NCI-H2029 (cell line): ENCODE measurements at places on chromosomes 1 and 21.

- DNase-seq, result no peak
Observed at GRCh38 chr1:101131239-101131843, 105.5 kb upstream of the S1PR1 start.

- DNase-seq, result no peak
Observed at GRCh38 chr21:31772674-31773555, 41.0 kb upstream of the SCAF4 start.

DNA sequence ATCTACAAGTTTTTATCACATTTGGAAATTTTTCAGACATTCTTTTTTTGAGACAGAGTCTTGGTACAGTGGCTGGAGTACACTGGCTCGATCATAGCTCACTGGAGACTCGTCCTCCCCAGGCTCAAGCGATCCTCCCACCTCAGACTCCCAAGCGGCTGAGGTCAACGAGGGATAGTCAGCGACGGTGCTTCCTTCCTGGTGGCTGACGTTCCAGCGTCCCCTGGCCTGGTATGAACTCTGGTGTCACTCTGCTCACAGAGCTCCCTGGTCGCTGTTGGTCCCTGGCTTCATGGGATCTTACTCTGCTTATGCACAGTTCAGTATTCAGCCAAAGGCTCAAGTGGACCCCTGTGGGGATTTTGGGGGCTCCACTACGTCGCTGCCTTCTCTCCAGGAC, 3.5 kb upstream of the ARHGEF16 start:
- DNase-seq, result no peak

- DNase-seq, result no peak
Observed at GRCh38 chr1:39727932-39728317, 10.8 kb upstream of the PPIE start.

DNA sequence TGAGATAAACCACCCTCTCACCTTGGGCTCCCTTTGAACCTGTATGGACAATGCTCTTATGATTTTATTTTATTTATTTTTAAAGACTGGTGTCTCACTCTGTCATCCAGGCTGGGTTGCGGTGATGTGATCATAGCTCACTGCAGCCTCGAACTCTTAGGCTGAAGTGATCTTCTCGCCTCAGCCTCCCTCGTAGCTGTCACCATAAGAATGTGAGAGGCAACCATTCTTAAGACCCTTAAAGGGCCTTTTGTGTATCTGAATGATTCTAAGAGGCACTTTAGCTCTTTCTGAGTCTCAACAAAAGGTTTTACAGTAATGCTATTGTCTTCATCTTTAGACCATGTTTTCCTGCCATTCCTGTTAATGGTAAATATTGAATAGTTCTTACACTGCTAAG, 67.0 kb downstream of the IVNS1ABP start:
- no peak for DNase-seq

DNA sequence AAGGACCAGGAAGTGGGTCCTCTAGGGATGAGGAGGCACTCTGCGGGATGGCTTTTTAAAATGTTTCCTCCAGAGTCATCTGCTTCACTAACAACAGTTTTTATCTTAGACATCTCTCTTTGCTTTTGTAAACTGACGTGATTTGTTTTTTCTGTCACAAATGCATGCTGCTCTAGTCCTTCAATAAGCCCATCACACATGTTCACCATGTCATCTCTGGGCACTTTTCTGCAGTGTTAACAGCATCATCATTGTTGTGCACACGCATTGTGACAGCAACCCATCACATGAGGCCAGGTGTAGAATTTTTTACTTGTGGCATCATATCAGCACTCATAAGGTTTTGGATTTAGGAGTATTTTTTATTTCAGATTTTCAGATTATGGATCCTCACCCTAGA, 12.5 kb downstream of the RGS2 start:
- DNase-seq, result no peak

DNA sequence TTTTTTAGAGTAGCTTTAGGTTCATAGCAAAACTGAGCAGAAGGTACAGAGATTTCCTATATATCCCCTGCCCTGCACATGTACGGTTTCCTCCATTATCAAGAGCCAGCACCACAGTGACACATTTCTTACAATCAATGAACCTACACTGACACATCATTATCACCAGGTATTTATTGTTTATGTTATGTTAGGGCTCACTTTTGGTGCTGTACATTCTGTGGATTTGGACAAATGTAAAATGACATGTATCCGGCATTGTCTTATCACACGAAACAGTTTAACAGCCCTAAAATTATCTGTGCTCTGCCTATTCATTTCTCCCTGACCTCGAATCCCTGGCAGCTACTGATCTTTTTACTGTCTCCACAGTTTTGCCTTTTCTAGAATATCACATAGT, 93.7 kb upstream of the DPH5 start:
- no peak for DNase-seq

DNA sequence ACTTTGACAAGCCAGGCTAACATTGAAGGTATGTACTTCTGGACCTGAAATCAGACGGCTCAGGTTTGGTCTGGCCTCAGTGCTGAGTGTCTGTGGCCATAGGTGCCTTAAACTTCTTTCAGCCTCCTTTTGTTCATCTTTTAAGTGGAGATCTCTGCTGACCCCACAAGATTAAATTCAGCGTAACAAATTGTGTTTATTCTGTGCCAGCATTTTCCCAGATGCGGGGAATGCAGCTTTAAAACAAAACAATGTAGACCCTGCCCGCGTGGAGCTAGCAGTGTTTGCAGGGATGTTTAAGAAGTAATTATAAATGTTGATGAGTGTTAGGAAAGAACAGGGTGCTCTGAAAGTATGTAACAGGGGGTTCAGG, 923 bp downstream of the CAP1 start:
- DNase-seq, result no peak

- DNase-seq, result peak; percentile 70
Observed at GRCh38 chr1:62746086-62746808, 37.7 kb upstream of the ATG4C start.

- DNase-seq, result no peak
Observed at GRCh38 chr1:175400766-175401165, 208.2 kb upstream of the KIAA0040 start.

GRCh38 chr1:47755101-47755990, 241.8 kb downstream of the TRABD2B start:
- DNase-seq, result no peak

DNA sequence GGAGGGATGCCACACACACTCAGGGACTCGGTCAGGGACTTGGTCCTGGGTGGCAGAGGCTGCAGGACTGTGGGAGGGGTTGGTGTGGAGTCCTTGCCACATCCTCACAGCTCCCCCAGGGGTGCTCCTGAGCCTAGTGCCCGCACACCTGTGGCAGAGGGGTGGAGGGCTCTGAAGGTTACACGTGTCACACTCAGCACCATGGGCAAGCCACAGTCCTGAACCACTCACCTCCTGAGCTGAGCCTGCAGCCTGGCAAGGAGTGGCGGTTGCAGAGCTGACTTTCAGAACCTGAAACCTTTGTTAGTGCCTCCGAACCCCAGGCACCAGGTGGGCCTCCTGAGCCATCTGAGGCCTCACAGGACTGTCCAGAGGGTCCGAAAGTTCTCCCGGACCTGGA, 249.2 kb upstream of the C1orf174 start:
- no peak for DNase-seq

GRCh38 chr1:28249013-28249865, 10.1 kb upstream of the SESN2 start:
- DNase-seq, result peak; percentile 9

DNA sequence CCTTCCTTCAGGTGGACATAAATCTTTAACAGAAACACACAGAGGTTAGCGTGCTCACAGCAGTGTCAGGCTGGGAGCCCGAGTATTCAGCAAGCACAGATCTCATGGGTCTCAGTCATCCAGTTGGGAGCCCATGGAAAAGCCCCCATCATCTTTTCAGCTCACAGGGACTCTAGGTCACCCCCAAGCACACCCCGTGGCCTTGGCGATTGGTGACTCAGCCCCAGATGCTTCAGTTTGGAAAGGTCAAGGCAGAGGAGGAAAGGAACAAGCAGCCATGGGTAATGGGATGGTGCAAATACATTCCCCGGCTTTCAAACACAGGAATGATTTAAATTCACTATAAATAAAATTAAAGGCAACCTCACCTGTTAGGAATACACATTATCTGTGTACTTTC, 88.9 kb downstream of the PGBD5 start:
- DNase-seq, result no peak

GRCh38 chr21:38505654-38506523, 7.6 kb upstream of the ERG start:
- peak; percentile 54 for DNase-seq

DNA sequence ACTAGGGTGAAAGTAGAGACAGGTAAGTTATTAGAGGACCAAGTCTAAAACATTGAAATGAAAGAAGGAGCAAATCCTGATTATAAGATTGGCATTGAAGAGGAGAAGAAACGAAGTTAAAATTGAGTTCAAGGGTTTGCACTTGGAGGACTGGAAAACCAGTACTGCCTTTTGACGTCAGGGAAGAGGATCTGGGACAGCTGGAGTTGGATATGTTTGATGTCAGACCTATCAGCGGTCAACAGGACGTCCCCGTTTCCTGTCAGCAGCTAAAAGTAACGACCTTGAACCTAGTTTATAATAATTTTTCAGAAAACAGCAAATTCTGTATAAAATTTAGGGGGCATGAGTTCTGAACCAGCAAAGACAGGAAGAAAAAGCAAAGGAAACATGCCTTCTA, 1.2 kb upstream of the NID1 start:
- no peak for DNase-seq

DNA sequence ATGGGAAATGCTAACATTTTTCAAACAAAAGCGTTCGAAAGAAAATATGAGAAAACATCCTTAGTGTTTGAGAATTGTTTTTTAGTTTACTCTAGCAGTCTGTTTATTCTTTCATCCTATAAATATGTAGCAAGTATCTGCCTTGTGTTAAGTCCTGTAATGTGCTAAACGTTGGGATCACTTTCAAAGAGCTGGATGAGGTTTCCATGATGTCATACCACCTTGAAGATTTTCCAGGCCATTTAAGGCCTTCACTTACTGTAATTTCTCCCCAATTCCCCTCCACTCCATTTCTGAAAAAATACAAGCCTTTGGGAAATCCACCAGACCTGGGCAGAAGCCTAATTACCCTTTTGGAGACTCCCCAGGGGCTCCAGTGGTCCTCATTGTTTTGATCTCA, 24.2 kb upstream of the CTBS start:
- DNase-seq, result no peak

- DNase-seq, result no peak
Observed at GRCh38 chr1:93977598-93977945, 68.3 kb upstream of the GCLM start.

DNA sequence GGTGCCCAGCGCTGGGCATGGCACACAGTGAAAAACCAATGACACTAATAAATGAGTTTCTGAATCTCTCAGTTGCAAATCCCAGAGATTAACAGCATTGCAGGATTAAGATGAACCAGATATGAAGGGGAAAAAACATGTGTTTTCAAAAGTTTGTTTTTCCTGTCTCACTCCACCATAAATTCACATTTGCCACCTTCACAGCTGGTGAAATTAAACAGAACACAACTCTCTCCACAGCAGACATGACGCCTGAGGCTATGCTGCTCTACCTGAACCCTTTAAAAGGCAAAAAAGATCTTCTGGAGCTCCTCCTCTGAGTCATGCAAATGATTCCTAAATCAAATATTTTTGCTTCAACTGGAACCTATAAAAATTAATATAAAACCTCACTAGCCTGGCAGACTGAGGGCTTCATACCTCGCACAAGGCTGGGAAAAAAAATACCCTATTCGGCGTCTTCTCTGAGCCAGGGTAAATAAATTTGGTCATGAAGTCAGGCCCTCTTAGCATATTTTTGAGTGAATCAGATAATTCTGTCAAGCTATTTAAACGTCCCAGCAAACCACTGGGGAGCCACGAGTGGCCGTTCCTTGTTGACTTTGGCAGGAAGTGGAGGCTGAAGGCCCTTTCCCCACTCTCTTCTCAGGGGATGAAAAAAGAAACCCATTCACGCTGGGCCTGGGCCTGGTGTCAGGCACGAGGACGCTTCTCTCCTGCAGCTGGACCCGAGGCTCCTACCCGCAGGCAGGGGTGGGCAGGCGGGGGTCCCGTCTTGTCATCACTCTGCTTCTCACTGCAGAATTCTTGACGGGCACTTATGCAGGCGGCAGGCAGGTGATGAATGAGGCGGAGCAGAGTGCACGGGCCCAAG, 53.0 kb downstream of the DMRTB1 start:
- peak; percentile 88 for DNase-seq

- no peak for DNase-seq
Observed at GRCh38 chr21:45845063-45845769, 136.4 kb upstream of the COL6A1 start.

DNA sequence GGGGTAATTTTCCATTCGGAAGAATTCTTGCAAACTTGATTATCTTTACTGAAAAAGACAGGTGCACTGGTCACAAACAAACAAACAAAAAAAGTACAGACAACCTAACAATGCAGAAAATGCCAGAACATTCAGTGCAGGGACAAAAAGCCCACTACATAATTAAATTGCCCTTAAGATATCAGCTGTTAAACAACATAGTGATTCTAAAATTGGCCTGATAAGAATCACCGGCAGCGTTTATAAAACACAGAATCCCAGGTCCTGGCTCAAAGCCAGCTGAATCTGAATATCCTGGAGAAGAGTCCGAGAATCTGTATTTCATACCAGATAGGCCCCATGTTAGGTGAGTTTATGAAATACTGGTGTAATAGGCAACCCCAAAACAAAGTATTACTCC, 6.1 kb downstream of the PLPP3 start:
- DNase-seq, result peak; percentile 75

GRCh38 chr1:71542155-71542554, 461.3 kb upstream of the ZRANB2 start:
- no peak for DNase-seq

DNA sequence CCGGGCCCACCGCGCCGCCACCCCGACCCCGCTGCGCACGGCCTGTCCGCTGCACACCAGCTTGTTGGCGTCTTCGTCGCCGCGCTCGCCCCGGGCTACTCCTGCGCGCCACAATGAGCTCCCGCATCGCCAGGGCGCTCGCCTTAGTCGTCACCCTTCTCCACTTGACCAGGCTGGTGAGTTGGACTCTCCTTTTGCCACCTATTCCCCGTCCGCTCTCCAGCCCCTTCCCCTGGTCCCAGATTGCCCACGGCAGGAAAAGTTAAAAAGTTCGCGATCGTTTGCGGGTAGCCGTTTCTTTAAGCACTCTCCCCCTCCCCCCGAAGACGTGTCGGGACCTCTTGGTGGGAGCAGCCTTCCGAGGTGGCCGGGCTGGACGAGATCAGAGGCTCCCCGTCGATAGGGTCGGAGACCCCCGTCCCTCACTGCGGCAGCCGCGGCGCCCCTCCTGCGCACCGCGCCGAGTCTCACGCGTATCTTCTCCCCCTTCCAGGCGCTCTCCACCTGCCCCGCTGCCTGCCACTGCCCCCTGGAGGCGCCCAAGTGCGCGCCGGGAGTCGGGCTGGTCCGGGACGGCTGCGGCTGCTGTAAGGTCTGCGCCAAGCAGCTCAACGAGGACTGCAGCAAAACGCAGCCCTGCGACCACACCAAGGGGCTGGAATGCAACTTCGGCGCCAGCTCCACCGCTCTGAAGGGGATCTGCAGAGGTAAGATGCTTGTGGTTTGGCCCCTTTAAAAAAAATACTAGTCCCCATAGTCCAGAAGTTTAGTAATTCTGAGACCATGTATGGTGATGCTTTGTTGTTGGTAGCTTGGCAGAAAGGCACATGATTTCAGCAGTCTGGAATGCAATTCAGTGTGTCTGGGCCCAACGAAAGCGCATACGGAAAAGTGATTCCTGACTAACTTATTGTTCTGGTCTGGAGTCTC, 576 bp downstream of the CCN1 start:
- DNase-seq, result peak; percentile 55
